ENCODE measurements at places on chromosomes 3 and 15. TPM values are rescaled to one million over a fixed set of nuclear protein-coding genes. Genes with fewer than 3 reads are reported as not detected.

Gene RTP3
- not detected for total RNA-seq

Gene FBXW12
- under 0.01 TPM for total RNA-seq

Gene PTX3
- total RNA-seq = 2.2 TPM

Gene ZNF860
- total RNA-seq = under 0.01 TPM

Gene HTR3E
- total RNA-seq = not detected

Gene RPS27L
- total RNA-seq = 17.2 TPM

Gene ST3GAL6
- 2.7 TPM for total RNA-seq

Gene ATP8B4
- 141 TPM for total RNA-seq

Gene CAMK2N2
- not detected for total RNA-seq

Gene PLA2G4D
- not detected for total RNA-seq

Gene GATA2
- total RNA-seq = 211 TPM

Gene CLDN1
- total RNA-seq = not detected

Gene CYP11A1
- total RNA-seq = not detected

Gene PLD1
- total RNA-seq = 4.8 TPM

Gene AGTR1
- not detected for total RNA-seq

Gene GABRG3
- total RNA-seq = not detected

Gene ATRIP
- total RNA-seq = 12.9 TPM

Gene ONECUT1
- not detected for total RNA-seq

Gene FEZF2
- total RNA-seq = not detected

Gene UNC13C
- under 0.01 TPM for total RNA-seq

Gene GOLGA8R
- 4.8 TPM for total RNA-seq

Gene CAPN3
- total RNA-seq = 3.0 TPM

Gene ZBED2
- total RNA-seq = under 0.01 TPM

Gene LSMEM2
- total RNA-seq = not detected

Gene TUSC7
- total RNA-seq = not detected

Gene CCRL2
- total RNA-seq = 7.0 TPM

Gene GASK1A
- 1.6 TPM for total RNA-seq

Gene RSRC1
- 17.0 TPM for total RNA-seq

Gene DISP2
- 0.54 TPM for total RNA-seq

Gene PPP4R2
- total RNA-seq = 11.6 TPM

Gene ZNF620
- total RNA-seq = 6.5 TPM

Gene GABRA5
- not detected for total RNA-seq

Gene LDHAL6B
- total RNA-seq = not detected

Gene TEX55
- under 0.01 TPM for total RNA-seq

Gene CCDC54
- not detected for total RNA-seq

Gene STAG1
- 12.4 TPM for total RNA-seq

Gene ITPKA
- total RNA-seq = 1.1 TPM

Gene CCDC9B
- 4.6 TPM for total RNA-seq

Gene MESP2
- total RNA-seq = under 0.01 TPM

Gene WDR93
- 0.27 TPM for total RNA-seq

All from hematopoietic multipotent progenitor cell (in vitro differentiated cells).